ENCODE measurements at places on chromosomes 7 and 10.

GRCh38 chr7:48004032-48004431 lies 24.6 kb upstream of the HUS1 start:
- DNase-seq: no peak

- DNase-seq: no peak
These were observed 111.6 kb downstream of the TMEM168 start for GRCh38 chr7:112678626-112679025.

GRCh38 chr7:710161-710560 lies 16.3 kb upstream of the DNAAF5 start:
- DNase-seq: no peak

DNA sequence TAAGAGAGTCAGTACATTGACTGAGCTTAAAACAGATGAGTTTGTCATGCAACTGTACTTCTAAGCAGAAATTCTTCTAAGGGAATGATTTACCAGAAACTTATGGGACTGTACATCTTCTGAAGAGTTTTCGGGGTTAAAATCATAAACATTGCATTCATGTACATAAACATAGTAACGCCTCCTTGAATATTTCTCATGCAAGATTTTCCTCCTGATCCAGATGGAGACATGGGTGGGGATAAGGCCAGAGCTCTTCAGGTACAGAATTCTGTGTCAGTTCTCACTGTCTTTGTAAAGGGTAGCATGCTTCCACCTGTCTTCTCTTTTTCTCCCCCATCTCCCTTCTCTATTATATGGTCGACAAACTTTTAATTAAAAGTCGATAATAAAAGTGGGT lies 335.3 kb downstream of the ABCA13 start:
- DNase-seq: no peak

GRCh38 chr7:36116347-36117202 lies 36.5 kb upstream of the EEPD1 start:
- no peak for DNase-seq

DNA sequence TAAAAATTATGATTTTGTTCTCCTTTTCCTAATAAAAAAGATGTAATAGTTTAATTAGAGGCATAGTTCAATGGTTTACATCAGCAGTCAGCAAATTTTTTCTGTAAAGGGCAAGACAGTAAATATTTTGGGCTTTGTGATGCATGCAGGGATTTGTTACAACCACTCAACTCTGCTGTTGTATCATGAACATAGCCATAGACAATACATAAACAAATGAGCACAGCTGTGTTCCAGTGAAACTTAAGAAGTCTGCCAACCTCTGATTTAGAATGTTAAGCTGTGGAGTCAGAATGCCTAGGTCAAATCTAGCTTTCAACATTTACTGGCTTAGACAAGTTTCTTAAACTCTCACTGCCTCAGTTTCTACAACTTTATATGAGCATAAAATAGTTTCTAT lies 31.6 kb downstream of the ASZ1 start:
- DNase-seq: no peak

- no peak for DNase-seq
These were observed 1.1 kb upstream of the NPS start for GRCh38 chr10:127548022-127548421.

- DNase-seq: no peak
These were observed 73.4 kb downstream of the SGMS1 start for GRCh38 chr10:50550291-50550839.

DNA sequence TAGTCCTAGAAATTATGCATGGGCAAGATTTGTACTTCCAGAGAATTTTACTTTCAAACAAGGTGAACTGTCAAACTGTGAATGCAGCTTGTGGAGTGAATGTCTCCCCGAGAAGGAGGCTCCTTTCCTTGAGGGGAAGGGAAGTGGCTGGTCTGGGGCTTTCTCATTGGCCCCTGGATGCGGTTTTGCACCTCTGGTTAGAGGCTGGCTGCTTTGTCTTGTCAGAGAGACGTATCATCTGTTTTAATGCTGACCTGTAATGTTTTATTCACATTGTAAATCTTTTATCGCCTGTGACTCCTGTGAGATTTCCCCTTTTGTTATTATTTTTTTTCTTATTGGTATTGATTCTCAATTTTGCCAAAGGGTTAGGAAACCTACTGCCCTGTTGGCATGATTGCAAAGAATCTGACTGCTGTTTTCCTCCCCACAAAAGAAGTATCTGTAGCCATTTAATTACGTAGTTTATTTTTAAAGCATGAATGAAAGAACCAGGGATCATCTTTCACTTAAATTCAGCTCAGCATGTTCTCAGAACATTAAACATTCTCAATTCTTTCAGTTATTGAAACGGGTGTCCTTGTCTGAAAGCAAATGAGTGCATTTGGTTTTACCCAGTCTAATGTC lies 238.3 kb upstream of the NFE2L3 start:
- DNase-seq: no peak

GRCh38 chr10:74880041-74880440 lies 53.6 kb downstream of the KAT6B start:
- no peak for DNase-seq

DNA sequence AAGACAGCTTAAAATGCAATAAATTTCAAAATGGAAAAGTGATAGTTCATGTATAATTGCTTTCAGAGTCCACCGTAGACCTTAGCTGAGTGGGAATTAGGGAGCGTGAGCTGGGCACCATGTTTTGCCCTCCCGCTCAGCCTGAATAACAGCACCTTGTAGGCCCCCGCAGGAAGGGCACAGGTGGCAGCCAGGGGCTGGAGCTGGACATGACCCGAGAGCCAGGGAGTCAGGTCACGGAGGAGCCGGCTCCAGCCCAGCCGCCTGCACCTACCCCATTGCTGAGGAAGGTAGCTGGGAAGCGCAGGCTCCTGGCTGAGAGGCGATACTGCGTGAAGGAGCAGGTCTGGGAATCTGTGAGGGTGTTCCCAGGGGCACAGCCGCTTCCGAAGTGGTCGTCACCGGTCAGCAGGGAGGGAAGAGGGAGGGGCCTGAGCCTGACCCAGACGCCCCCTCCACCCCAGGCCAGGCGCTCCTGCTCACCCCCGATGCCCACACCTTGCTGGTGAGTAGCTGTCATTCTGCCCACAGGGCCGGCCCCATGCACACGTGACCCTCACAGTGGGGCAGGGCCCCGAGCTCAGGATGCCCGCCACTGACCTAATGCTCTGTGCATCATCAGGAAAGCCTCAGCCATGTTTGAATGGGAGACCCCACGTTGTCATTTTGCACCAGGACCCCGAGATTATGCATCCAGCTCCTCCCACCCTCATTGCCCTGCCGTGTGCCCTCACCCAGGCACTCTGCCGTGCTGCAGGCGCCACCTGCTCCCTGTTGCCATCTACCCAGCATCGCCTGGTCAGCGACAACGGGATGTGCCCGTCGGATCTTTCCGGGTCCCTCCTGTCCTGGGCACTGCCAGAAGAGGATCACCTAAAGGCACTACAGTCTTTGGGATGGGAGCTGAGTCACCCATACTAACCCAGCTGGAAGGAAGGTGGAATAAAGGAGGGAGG lies 129.2 kb upstream of the TCERG1L start:
- DNase-seq: no peak

DNA sequence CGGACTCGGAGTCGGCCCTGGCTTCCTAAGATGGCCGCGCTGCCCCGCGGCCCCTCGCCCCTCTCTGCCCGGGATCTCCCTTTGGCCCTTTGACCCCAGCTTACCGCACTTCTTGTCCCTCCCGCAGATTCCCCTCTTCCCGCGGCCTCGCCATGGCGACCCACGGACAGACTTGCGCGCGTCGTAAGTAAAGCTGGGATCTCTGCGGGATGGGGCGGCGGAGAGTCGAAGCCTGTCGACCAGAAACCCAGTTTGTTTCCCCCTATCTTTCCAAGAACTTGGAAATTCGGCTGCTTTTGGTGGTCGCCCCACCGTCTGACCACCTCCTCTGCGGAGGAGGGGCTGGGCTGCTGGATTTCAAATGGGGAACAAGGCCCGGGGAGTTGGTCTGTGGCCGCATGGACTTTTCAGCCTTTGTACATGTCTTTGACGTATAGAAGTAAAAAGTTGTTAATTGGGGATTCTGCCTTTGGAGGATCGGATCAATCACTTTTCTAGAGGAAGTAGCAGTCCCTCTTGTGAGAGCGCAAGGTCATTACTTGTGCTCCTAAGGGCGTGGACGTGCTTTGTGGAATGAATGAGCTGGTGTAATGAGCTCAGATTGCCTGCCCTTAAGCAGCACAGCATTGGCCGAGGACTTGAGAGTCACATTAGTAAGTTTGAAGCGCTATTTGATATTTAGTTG lies 553 bp downstream of the VDAC2 start:
- DNase-seq: peak; percentile 21

DNA sequence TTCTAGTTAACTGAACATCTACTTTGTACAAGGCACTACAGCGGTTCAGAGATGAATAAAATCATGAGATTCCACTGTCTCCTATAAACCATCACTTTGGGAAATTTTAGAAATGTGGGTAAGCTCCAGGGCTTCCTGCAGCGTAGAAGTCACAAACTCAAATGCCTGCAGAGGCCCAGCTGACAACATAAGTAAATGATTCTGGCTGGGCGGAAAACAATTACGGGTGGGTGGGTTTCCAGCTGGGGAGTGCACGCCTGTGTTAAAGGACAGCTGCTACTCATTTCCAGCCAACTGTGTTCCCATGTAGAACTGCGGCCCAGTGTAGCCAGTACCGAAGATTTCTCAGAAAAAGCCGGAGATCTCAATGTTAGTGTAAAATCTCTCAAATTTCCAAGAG lies 69.5 kb upstream of the ATRNL1 start:
- no peak for DNase-seq

DNA sequence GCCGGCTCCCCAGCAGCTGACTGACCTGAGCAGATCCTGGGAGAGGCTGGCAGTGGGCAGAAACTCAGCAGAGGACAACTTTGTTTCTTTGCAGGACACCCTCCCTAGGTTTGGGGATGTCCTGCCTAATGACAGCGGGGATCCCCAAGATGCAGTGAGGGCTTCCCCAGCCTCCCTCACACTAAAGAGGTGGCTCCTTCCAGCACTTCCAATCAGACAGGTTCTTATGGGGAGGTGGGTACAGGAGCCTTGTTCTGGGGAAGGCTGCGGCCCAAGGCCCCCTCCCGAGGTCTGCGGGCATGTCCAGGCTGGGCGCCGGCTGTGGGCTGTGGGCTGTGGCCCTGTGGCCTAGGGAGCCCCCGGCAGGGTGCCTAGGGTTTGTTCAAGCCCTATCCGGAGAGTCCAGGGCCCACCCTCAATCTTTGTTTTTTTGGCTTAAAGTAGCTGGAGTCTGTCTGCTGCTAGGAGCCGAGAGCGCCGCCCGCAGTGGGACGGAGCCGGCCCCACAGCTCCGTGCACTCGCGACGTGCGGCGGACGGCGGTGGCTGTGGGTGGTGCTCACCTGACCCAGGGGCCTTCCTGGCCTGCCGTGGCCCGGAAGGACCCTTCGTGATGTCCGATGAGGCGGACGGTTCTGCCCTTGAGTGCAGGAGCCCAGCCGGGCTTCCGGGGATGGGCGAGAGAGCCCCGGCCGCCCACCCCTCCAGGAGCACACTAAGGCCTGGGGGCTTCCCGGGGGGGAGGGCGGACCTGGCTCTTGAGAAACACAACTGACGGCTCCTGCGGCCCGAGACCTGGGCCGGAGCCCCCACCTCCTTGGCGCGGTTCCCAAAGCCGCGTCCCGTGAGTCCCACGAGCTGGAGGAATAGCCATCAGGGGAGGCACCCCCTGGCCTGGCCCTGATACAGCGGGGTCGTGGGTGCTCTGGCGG lies 57.2 kb downstream of the PDGFA start:
- DNase-seq: no peak

DNA sequence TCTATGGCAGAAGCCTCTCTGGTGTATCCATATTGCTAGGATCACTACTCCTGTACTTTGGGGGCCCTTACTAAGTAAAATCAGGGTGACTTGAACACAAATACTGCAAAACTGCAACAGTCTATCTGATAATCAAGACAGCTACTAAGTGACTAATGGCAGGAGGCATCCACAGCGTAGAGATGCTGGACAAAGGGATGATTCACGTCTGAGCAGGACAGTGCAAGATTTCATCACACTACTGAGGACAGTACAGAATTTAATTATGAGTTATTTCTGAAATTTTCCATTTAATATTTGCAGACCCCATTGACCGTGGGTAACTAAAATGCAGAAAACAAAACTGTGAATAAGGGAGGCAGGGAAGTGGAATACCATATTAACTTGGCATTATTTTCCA lies 10.4 kb downstream of the CUL2 start:
- no peak for DNase-seq

GRCh38 chr7:45650404-45651394 lies 76.5 kb downstream of the ADCY1 start:
- DNase-seq: no peak

- DNase-seq: no peak
These were observed 204.7 kb downstream of the DNAJB6 start for GRCh38 chr7:157541295-157542067.

- DNase-seq: no peak
These were observed 44.7 kb upstream of the NPY start for GRCh38 chr7:24239260-24239659.

GRCh38 chr7:75055830-75056772 lies 17.5 kb downstream of the RCC1L start:
- DNase-seq: no peak

- DNase-seq: no peak
These were observed 86.0 kb upstream of the FGFR2 start for GRCh38 chr10:121684276-121684675.

GRCh38 chr7:1553512-1554210 lies 2.3 kb downstream of the TMEM184A start:
- DNase-seq: no peak

DNA sequence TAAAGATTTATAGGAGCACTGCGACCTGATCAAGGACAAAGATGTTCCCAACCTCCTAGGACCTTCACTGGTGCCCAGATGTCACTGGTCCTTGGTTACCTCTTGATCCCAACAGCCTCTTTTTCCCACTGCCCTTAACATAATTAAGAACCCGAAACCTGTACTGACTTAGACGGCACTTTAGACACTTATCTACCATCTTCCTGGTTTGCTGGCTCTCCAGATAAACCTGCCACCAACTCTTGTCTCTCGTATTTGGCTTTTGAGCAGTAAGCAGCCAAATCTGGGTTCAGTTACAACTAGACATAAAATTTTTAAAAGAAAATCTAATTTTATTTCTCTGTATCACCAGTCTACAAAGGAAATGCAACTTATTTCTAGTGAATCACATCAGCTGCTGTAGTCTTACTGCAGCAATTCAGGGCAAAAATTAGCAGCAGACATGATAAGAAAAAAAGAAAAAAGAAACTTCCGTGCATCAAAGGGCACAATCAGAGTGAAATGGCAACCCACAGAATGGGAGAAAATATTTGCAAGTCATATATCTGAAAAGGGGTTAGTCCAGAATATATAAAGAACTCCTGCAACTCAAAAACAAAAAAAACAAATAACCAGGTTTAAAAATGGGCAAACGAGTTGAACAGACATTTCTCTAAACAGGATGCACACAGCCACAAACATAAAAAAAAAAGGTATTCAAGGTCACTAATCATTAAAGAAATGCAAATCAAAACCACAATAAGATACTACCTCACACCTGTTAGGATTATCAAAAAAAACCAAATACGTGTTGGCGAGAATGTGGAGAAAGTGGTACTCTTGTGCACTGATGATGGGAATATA lies 9.4 kb downstream of the ASB13 start:
- no peak for DNase-seq

- DNase-seq: no peak
These were observed 406.5 kb upstream of the SHH start for GRCh38 chr7:156218544-156219306.
